ENCODE measurements at places on chromosomes 3 and 15. TPM values are rescaled to one million over a fixed set of nuclear protein-coding genes. Genes with fewer than 3 reads are reported as not detected.

The P2RY1 gene
- total RNA-seq: 0.37 TPM

GRCh38 chr3:27357665-27358258 lies 11.4 kb downstream of the NEK10 start:
- H3K4me3 ChIP-seq: no peak overlapping the region
- H3K27ac ChIP-seq: no peak overlapping the region
- H3K4me1 ChIP-seq: peaks cover 29% of the 10 kb centered on the region
- peaks cover 15% of the 10 kb centered on the region for H3K27me3 ChIP-seq
- no peaks in the 10 kb centered on the region for H3K36me3 ChIP-seq
- peak; percentile 77 for DNase-seq

DNA sequence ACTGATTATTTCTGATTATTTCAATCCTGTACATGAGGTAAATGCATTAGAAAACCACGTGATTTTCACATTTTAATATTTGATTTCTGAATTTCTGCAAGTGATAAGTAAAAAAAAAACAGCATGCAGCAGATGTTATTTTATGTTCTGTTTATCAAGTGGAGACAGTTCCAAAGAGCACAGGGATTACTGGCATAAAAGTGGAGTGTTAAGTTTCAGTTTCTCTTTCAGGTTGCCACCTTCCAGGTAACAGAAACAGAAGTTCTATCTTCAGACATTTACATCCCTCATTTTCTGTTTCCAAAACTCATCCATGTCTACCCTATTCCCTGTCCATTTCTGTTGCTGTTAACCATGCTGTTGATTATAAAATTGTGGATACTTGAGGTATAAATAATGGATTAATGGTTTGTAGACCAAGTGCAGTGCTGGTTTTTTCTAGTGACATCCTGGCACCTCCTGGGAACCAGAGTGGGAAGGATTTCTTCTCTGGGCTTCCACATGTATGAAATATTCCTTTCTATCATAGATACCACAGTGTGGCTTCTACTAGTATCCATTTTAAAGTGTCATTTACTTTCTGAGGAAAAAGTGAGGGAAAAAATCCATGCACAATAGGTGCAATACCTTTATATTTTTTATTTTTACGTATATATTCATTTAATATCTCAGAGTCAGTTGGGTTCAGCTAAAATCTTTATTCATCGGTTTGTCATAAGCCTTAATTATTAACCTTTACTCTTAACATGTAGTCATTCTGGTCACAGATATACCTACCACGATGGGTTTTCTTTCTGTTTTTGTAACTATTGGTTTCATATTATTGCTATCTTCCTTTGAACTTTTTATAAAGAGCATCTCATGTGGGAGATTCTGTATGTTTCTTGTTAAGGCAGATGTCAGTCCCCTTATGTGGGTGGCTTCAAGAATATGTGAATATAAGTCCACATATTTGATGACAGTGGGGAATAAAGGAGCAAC lies 1010.0 kb downstream of the SQOR start:
- H3K27me3 ChIP-seq: no peaks in the 10 kb centered on the region
- H3K27ac ChIP-seq: no peak overlapping the region
- DNase-seq: no peak

- H3K27me3 ChIP-seq: no peaks in the 10 kb centered on the region
- DNase-seq: no peak
- H3K27ac ChIP-seq: no peak overlapping the region
- no peak overlapping the region for H3K4me3 ChIP-seq
- no peaks in the 10 kb centered on the region for H3K4me1 ChIP-seq
- H3K36me3 ChIP-seq: peaks cover 2% of the 10 kb centered on the region
Measured at GRCh38 chr3:41249318-41249717, 50.0 kb downstream of the CTNNB1 start.

DNA sequence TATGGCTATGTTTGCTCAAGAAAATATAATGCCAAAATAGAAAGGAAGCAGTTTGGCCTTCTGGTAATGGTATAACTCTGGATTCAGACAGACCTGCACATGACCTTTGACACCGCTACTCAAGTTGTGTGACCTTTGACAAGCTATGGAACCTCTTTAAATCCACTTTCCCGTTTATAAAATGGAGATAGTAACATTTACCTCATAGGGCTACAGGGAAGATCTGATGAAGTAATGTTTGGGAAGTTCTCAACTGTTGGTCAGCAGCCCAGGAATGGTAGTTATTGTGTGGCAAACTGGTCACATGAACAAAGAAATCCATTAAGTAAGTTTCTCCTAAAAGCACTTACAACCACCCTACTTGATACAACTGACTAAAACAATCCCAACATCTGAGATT lies 95.1 kb upstream of the PHLDB2 start:
- H3K4me1 ChIP-seq: no peaks in the 10 kb centered on the region
- DNase-seq: no peak
- no peak overlapping the region for H3K27ac ChIP-seq
- no peak overlapping the region for H3K4me3 ChIP-seq
- H3K27me3 ChIP-seq: no peaks in the 10 kb centered on the region

DNA sequence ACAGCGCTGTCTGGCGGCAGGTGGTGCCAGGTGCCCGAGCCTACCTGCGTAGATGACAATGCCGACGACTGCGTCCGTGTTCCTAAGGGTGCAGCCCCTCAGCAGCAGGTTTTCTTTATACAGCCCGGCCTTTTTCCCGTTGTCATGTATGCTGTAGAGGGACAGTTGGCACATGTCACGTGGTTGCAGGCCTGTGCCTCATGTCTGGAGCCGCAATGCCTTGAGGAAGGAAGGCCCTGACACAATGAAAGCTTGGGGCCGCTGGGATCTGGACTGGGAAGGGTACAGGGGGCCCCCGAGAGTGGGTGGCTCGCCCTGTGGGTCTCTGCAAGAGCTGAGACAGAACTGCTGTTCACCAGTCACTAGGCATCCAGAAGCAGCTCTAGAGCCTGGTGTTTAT lies 136.0 kb downstream of the ATP10A start:
- H3K27me3 ChIP-seq: no peaks in the 10 kb centered on the region
- DNase-seq: peak; percentile 15
- no peak overlapping the region for H3K4me3 ChIP-seq
- H3K36me3 ChIP-seq: peaks cover 30% of the 10 kb centered on the region

The NRROS gene
- total RNA-seq: 39.9 TPM

DNA sequence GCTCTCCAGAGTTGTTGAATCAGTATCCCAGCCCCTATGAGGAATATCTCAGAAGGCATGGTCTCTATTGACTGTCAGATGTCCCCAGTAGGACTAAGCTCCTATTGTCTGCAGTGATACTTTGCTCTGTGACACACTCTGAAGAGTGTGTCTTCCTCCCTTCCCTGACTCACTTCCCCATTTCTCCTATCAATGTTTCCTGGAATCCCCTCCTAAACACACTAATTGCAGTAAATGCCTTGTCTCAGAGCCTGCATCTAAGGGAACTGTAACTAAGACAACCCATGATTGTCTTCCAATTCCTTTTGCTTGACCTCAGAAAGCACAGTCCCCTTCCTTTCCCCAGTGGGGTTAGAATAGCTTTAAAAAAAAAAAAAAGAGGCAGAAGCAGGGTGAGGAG lies 397.3 kb upstream of the PROK2 start:
- H3K27ac ChIP-seq: no peak overlapping the region
- no peak overlapping the region for H3K4me3 ChIP-seq
- peaks cover 6% of the 10 kb centered on the region for H3K4me1 ChIP-seq
- H3K36me3 ChIP-seq: no peaks in the 10 kb centered on the region
- H3K27me3 ChIP-seq: peaks cover 13% of the 10 kb centered on the region

- no peak overlapping the region for H3K27ac ChIP-seq
- H3K27me3 ChIP-seq: peaks cover 14% of the 10 kb centered on the region
- DNase-seq: no peak
- H3K4me3 ChIP-seq: no peak overlapping the region
- peaks cover 14% of the 10 kb centered on the region for H3K36me3 ChIP-seq
- no peaks in the 10 kb centered on the region for H3K4me1 ChIP-seq
Measured at GRCh38 chr15:74831813-74832495, 5.5 kb downstream of the CPLX3 start.

DNA sequence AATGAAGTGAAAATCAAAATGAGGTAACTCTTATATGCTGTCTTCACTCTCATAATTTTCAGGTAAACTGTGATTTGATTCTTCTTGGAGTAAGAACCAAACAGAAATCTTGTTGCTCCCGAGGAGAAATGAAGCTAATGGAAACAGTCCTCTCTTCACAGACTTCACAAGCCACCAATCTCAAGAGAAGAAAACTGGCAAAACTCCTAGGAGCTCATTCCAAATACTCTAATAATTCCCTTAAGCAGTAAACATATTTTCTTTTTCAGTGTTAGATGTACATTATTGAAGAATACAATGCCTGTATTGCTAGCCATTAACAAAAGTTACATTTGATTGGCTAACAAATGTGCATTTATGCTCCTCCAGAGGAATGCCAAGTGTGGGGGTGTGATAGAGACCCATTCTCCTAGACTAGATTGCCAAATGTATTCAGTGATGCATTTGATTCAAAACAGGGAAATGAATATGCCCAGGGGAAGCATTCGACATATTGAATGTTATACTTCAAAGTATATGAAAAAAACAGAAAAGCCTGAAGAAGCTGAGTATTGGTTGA lies 11.8 kb upstream of the RIOX2 start:
- peaks cover 2% of the 10 kb centered on the region for H3K36me3 ChIP-seq
- no peak overlapping the region for H3K4me3 ChIP-seq
- H3K4me1 ChIP-seq: peaks cover 20% of the 10 kb centered on the region
- DNase-seq: no peak

GRCh38 chr3:177905173-177906125 lies 630.8 kb upstream of the KCNMB2 start:
- no peak for DNase-seq
- no peaks in the 10 kb centered on the region for H3K4me1 ChIP-seq
- H3K27me3 ChIP-seq: no peaks in the 10 kb centered on the region

The MYEF2 gene
- 25.4 TPM for total RNA-seq

The MYZAP gene
- not detected for total RNA-seq

DNA sequence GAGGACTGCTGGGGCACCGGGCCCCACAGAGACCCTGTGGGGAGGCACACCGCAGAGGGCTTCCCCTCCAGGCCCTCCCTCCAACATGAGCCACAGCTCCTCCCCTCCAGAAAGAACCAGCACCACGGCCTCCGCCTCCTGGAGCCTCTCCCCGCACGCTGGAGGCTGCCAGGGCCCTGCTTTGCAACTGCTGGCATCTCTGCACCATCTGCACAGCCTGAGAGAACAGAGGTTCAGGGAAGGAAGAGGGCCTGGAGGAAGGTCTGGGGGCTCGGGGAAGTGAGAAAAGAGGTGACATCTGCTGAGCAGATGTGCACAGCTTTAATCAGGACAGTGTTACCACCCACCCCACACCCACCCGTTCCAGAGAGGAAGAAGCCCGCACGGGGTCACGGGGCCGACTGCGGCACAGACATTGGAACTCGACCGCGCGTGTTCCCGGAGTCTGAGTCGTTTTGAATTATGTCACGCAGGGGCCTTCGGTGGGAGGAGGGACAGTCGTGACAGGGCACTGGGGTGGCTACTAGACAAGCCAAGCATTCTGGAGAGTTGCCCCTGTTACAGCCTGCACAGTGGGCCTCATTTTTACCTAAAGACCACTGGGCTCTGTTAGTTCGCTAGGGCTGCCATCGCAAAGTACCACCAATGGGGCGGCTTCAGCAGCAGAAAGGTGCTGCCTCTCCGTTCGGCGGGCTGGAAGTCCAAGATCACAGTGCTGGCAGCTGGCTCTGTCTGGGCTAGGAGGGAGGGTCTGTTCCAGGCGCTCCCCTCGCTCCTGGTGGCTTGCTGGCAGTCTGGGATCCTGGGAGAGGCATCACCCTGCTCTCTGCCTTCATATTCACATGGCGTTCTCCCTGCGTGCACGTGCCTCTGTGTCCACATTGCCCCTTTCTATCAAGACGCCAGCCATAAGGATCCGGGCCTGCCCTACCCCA lies 194.8 kb downstream of the XXYLT1 start:
- H3K27ac ChIP-seq: no peak overlapping the region
- no peak for DNase-seq
- H3K36me3 ChIP-seq: no peaks in the 10 kb centered on the region
- peaks cover 6% of the 10 kb centered on the region for H3K4me1 ChIP-seq
- no peaks in the 10 kb centered on the region for H3K27me3 ChIP-seq
- H3K4me3 ChIP-seq: no peak overlapping the region
